SJCRH30 (cell line): ENCODE measurements at places on chromosomes 2 and 18. TPM values are rescaled to one million over a fixed set of nuclear protein-coding genes. Genes with fewer than 3 reads are reported as not detected.

GRCh38 chr18:61774846-61775245, 118.0 kb downstream of the RNF152 start:
- no peak for DNase-seq

- no peak for DNase-seq
Observed at GRCh38 chr2:218381916-218382366, at the start of gene SLC11A1. SLC11A1 (plus strand) TSS chr2:218382273; CDS start chr2:218382369, 96 bp downstream.

- DNase-seq = no peak
Observed at GRCh38 chr2:218331745-218332144, 24.9 kb upstream of the CATIP start.

GRCh38 chr2:235493775-235494715, at the start of gene AGAP1:
AGAP1 (plus strand) TSS chr2:235494043.
- DNase-seq = peak; percentile 93

HOXD11 gene
- total RNA-seq = 3.1 and 3.7 TPM in 2 replicates

ANKRD30B gene
- total RNA-seq = not detected in 2 replicates
